ENCODE measurements at places on chromosomes 3 and 15. TPM values are rescaled to one million over a fixed set of nuclear protein-coding genes. Genes with fewer than 3 reads are reported as not detected.

Gene UPK1B
- total RNA-seq = not detected

Gene PPP1R14D
- not detected for total RNA-seq

DNA sequence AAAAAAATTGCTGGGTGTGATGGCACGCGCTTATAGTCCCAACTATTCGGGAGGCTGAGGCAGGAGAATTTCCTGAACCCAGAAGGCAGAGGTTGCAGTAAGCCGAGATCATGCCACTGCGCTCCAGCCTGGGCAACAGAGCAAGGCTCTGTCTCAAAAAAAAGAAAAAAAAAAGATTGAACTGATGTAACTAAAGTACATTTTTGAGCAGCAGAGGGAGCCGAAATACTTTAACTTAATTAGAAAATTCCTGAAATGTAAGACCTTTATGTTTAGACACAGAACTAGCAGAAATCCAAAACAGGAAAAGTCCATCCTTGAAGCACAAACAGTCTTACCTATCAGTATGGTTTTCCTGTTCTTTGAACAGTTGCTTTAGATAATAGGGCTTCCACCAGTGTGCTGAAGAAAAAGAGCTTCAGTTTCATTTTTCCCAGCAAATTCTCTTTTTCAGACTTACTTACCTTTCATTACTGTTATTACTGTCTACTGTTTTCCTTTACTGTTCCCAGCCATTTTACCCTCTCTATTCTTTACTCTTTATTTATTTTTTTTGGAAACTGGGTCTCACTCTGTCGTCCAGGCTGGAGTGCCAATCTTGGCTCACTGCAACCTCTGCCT lies 33.4 kb upstream of the ZNF609 start:
- no peak for DNase-seq

DNA sequence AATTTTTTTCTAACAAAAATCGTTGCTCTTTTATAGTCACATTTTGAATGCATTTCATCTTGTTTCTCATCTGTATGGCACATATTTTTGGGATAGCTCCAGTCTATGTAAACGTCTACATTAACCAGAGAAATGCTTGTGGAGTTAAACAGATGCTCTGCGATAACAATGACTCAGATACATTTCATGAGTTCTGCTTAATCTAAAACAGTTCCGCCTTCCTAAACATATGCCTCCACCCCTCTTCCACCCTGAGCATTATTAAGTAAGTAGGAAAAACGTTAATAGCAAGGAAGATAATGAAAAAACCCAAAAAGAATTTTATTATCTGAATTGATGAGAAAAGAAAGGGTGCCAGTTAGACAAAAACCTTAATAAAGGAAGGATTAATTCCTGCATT lies 396.1 kb downstream of the TUSC7 start:
- no peak for DNase-seq

Gene ZCWPW2
- 0.13 TPM for total RNA-seq

DNA sequence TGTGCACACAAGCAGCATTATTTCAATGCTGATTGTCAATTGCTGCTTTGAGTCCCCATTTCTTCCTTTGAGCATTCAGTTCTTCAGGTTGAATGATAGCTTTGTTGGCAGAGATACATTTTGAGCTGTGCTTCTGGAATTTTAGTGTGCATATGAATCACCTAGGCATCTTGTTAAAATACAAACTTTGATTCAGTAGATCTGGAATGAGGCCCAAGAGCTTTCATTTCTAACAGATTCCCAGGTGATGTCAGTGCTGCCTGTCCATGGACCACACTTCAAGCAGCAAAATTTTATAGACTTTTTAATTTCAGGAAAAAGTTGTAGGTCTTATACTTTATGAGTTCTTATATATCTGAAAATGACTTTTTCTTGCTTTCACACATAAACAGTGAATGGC lies 131.1 kb downstream of the ADAMTSL3 start:
- DNase-seq = no peak

DNA sequence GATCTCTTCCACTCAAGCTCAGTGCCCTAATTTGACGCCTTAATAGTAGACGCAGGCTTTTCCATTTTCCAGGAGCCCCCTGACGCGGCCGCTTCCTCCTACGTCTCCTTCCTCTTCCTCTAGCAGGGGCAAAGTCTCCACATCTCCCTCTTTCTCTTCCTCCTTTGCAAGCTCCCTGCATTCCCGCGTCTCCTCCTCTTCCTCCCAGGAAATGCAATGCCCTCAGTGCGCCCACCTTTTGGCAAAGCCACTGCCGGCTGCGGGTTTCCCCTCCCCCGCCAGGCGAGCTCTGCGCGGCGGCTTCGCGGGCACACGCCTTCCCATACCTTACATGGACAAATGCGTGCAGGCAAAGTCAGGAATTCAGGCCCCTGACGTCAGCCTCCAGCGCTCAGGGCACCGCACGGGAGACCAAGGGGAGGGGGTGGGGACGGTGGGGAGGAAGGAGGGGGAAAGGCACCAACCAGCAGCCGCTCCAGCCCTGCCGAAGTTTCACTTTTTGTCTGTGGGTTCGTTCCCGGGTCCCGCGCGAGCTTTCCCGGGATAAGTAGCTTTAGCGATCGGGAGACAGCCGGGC lies 432 bp upstream of the LPP start:
- DNase-seq = peak; percentile 75

Gene CAMP
- not detected for total RNA-seq

DNA sequence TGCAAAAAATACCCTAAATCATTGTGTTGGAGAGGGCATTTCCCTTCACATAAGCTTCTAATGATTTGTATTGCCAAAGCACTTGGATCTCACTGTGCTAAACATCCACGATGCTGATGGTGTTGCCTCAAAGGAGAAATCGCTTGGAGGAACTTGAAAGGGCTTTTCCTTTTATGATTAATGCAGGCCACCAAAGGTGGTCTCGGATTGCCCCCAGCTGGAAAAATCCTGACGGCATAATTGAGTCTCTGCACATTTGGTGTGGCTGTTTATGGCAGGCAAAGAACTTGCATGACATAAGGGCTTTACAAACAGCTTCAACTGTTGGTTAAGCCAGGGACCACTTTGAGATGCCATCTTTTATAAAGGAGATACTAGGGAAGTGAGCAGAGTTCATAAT lies 664.0 kb upstream of the ADAMTS9 start:
- DNase-seq = no peak

DNA sequence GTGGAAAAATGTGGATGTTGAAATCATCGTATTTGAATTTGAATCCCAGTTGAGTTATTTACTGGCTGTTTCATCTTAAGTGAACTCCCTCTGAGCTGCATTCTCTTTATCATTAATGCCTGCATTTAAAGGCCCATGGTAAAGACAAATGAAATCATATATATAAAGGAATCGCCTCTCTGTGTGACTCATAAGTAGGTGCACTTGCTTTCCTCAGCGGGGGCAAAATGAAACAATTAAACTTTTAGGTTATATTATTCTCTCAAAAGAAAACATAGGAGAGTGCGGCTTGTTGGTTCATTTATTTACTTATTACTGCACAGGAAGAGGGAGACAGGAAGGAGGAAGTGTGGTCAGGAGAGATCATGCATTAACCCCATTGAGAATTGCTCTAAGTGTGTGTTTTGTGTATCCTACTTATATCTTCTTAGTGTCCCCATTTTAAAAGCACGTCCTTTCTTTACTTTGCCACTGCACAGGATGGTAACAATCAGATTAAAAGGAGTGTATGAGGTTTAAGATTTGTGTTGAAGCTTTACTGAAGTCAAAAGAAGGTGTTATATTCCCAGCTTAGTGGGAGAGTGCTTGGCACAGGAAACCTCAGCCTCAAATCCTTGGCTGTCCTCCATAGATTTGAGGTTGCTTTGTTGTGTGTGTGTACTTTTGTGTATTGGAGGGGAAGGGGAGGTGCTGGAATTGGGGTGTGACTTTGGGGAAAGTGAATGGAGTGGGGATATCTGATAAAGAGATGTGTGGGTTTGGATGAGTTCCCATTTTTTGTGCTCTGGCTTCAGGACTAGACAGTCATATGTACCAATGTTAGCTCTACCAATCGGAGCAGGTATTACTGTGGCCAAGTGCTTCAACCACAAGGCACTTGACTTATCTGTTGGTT lies 595.8 kb upstream of the NR2F2 start:
- peak; percentile 81 for DNase-seq

DNA sequence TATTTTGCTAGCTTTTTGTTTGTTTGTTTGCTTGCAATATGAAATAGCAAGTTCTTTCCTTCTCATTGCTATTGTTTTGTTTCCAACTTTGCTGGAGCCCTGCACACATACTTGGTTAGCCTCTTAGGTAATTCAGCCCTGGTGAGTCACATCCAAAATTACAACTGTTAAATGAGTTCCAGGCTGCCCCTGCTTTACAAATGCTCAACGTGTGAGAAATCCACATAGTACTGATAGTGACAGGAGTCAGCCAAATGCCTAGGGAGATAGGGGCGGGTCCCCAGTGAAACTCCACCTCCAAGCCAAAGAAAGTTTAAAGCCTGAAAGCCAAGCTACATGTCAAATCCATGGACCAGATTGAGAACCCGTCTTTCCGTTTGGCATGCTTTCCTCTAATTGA lies 81.3 kb upstream of the RNF7 start:
- no peak for DNase-seq

GRCh38 chr3:40181182-40181581 lies 128.3 kb upstream of the EIF1B start:
- DNase-seq = no peak

DNA sequence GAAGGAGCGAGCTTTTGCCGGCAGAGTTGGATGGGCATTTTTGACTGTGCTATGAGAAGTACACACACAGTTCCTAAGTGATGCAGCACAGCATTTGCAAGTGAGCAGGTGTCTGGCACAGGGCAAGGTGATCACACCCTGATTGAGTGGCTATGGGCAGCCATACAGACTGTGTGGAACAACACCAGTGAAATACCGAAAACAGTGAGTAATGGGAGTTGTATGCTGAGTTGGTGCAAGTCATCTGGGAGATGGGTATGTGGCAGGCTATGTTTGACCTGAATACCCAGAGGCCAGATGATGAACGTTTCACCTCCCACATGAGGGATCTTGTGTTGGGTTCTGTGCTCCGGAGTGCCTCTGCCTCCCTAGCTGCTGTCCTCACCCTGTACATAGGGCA lies 53.5 kb upstream of the TIPARP start:
- no peak for DNase-seq

Gene MOBP
- total RNA-seq = 0.95 TPM

Gene KCNH8
- total RNA-seq = under 0.01 TPM

DNA sequence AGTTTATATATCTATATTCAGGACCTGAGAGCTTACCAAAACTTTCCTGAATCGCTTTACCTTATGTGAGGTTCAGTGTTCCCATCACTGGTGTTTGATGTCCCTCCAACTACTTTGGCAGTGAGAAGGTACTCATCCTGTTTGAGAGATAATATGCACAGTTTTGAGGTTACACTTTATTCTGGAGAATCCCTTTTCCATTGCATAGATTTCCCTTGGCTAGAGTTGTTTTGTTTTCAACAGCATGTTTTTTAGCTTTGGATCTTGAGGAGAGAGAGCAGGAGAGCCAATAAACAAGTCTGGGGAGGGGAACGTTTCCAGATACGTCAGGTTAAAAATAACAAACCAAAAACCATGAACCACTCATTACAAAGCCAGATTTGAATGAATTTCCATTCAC lies 33.6 kb downstream of the CD200 start:
- DNase-seq = no peak

DNA sequence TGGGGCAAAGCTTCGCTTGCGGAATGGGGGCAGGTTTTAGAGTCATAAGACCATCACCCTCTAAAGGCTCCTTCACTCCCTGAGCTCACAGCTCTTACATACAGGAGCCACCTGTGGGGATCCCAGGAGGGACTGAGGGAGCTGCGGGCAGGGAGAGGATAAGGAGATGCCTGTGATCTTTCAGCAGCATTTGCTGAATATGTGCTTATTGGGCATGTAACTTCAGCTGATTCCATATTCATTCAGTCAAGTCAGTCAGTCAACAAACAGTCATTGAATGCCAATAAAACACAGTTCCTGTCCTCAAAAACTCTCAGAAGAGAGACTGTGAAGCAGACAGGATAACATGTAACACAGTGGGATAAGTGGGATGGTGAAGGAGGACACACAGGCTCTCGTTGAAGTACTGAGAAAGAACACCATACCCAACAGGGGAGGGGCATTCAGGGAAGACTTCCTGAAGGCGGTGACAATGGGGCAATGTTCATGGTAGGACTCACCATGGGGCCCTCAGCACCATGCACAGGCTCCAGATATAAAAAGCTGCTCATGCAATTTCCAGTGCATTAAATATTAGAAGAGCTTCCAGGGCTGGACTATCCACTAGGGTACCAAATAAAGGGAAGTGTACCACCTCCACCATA lies 240.9 kb downstream of the UACA start:
- no peak for DNase-seq

- DNase-seq = no peak
Measured at GRCh38 chr15:93035953-93036810, 52.8 kb downstream of the RGMA start.

All from pulmonary artery endothelial cell (primary cell).